AG09319 (cell line): ENCODE measurements at places on chromosomes 13 and 19.
A peak's percentile ranks its signal among the peaks of the same experiment; 100 is the strongest.

DNA sequence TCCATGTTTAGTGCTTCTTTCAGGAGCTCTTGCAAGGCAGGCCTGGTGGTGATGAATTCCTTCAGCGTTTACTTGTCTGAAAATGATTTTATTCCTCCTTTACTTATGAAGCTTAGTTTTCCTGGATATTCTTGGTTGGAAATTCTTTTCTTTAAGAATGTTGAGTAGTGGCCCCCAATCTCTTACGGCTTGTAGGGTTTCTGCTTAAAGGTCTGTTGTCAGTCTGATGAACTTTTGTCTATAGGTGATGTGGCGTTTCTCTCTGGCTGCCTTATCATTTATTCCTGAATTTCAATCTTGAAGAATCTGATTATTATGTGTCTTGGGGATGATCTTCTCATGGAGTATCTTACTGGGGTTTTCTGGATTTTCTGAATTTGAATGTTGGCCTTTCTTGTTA lies 26.0 kb downstream of the ZNF430 start:
- DNase-seq, result no peak

- DNase-seq, result no peak
These were observed 34.8 kb downstream of the SLC10A2 start for GRCh38 chr13:103031332-103031873.

DNA sequence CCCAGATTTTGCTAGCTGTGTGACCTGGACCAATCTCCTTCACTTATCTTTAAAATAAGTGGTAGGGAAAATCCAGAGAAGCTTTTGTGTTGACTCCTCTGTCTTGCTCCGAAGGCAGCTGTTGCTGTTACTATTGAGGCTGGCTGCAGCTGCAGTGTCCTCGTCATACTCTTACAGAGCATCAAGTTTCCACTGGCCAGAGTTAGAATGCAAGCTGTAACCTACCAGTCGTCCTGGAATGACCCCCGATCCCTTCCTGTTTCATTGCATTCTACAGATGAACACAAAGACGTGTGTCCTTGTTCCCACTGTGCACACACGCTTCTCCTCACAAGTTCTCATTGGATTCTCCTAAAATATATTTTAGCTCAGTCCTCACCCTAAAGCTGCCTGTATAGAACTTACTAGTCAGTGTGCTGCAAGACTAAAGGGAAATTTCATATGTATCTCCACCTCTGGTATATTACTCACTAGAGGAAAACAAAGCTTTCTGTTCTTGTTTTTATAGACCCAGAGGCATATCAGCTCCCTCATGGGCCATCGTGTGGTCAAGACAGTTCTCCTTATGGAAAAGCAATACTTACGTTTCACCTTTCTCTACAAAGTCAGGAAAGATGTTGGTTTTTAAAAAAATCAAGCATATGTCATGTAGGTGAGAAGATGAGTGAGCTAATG lies 589.8 kb downstream of the LMO7 start:
- DNase-seq, result no peak

- no peak for DNase-seq
These were observed 24.8 kb downstream of the MAST3 start for GRCh38 chr19:18122424-18122823.

DNA sequence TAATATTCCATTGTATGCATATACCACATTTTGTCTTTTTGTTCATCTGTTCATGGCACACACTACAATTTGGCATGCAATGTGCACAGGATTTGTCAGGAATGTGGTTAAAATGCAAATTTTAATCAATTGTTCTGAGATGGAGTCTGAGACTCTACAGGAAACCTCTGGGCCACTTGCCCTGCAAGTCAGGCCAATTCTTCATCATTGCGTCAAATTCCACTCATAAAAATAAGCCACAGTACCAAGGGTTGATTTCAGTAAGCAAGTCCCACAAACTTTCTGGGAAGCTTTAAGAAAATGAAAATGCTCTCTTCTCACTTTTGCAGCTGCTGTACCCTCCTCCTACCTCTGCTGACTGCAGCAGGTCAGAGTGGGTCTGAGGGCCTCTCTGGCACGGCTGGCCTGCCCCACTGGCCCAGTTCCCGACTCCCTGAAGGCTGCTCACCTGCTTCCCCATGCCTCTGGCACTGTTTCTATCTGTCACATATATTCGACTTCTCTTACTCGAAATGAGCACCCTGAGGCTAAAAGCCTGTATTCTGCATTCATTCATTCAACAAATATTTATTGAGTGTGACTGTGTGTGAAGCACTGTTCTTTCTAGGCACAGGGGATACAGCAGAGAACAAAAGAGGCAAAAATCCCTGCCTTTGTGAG lies 83.8 kb upstream of the WASF3 start:
- DNase-seq, result no peak

GRCh38 chr19:31529121-31529520 lies 179.9 kb upstream of the TSHZ3 start:
- no peak for DNase-seq

DNA sequence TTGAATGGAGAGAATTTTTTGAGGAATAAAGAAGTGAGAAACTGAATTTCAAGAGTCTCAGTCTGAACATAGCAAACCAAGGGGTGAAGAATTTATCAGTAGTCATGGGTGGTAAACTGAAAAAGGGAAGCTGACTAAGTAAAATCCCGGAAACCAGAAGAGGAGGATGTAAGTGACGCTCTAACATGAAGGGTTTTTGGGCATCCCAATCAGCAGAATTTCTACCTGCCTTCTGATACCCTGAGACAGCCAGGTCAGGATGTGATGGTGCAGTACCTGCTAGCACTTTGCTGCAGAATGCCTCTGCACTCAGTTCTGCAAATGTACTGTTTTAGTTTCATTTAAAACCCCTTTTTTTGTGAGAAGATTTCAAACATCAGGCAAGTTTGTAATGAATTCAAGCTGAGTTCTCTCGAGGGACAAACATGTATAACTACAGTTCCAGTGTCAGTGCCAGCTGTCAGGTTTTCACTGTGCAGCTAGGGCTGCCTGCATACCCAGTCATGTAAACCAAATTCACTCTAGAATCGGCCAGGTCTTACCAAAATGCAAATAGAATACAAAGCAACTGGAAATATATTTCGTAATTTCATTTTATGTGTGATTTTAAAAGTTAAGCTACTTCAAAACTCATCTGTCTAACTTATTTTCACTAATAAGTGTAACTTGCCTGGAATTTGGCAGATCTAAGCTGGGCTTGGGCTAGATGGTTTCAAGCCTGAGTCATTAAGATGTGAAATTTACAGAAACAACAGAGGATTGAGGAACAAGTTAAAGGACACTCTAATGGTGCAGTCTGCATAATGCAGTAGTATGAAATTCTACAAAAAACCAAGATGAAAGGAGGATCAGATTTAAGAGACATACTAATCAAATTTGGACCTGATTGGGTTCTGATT lies 13.8 kb downstream of the METTL21C start:
- no peak for DNase-seq

DNA sequence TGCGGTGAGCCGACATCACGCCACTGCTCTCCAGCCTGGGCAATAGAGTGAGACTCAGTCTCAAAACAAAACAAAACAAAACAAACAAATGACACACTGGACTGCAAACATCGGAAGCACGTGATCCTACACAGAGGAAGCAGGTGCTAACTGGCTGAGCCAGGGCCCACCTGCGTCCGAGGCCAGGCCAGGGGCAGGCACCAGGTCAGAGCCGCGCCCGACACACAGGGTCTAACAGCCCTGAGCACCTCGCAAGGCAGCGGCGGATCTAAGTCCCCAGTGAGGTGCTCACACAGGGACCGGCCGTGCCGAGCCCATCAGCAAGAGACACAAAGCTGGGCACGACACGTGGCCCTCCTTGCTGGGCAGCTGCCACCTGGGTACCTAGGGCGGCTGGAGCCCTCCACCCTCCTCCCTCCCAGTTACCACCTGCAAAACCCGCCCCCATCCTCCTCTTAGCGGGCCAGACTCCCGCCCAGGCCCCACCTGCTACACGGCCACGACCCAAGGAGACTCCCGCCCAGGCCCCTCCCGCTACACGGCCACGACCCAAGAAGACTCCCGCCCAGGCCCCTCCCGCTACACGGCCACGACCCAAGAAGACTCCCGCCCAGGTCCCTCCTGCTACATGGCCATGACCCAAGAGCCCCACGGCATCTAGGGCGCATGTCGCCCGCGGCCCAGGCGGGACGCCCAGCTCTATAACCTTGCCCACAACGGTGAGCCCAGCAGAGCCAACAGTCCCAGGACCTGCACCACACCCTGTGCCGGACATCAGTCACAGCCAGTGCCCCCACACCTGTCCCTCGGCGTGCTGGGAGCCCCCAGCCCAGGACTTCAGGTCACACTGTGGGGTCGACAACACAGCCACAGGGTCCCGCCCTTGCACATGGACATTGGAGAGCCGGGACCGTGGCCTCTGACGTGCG lies 15.6 kb downstream of the AP3D1 start:
- DNase-seq, result no peak

DNA sequence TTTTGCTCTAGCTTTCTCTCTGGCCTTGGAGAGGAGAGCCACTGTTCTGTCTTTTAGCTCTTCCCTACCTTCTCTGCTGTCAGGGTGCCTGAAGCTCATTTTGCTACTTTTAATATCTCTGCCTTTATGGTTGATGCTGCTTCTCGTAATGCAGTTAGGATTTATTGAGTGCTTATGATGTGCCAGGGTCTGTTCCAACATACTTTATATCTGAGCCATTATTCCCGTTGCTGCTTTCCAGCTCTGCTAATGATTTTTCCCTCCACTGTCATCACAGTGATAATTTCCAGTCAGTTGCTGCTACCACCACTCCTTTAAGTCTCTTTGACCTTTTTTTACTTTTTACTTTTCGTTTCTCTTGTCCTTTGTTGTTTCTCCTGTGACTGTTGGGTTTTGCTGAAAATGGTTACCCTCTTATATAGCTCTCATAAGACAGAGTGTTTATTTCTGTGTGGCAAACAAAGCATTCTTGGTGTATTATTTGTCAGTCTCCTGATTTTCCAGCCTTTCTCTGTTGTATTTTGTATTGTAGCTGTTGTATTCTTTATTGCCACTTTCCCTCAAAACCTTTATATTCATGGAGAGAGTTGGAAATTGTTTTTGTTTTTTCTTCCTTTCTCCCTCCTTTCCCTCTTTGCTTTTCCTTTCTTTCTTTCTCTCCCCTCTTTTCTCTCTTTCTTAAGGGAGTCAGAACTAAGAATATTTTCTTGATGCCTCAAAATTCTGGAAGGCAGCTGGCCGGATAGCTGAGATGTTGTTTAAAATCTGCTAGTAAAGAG lies 37.4 kb downstream of the COG6 start:
- DNase-seq, result no peak

DNA sequence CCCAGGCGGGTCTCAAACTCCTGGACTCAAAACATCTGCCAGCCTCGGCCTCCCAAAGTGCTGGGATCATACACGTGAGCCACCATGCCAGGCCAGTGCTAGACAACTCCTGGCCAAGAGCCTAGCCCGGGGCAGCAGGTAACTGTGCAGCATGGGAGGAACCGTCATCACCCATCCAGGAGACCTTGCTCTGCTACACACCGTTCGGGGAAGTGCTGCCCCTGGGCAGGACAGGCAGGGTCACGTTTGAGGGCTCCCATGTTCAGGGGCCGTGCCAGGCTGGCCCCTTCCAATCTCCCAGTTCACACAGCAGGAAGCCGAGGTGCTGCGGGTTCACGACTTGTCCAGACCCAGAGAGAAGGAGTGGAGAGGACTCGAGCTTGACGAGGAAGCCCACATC lies 35.1 kb downstream of the NAXD start:
- no peak for DNase-seq

- DNase-seq, result no peak
These were observed at the start of gene CYP4F3 for GRCh38 chr19:15640294-15640903. Gene CYP4F3, plus strand, starts transcription at chr19:15640897. Its CDS starts 519 bp downstream, at chr19:15641416.

DNA sequence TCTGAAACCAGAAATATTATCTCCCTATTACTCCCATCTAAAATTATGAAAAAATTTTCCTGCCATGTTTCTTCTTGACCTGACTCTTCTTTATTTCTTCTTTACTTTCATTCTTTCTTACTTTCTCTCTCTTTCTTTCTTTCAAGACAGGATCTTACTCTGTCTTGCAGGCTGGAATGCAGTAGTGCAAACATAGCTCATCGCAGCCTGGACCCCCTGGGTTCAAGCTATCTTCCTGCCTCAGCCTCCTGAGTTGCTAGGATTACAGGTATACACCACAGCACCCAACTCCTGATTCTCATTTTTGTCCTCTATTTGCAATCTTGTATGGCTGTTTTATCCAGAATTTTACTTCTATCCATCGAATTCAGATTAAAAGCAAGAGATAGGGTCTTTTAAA lies 631.1 kb downstream of the TBC1D4 start:
- DNase-seq, result no peak

GRCh38 chr19:31826325-31826724 lies 477.1 kb upstream of the TSHZ3 start:
- no peak for DNase-seq

- DNase-seq, result peak; percentile 83
These were observed 10.3 kb downstream of the EHD2 start for GRCh38 chr19:47723581-47723940.

- no peak for DNase-seq
These were observed 321.0 kb downstream of the TBC1D4 start for GRCh38 chr13:75160984-75161383.

DNA sequence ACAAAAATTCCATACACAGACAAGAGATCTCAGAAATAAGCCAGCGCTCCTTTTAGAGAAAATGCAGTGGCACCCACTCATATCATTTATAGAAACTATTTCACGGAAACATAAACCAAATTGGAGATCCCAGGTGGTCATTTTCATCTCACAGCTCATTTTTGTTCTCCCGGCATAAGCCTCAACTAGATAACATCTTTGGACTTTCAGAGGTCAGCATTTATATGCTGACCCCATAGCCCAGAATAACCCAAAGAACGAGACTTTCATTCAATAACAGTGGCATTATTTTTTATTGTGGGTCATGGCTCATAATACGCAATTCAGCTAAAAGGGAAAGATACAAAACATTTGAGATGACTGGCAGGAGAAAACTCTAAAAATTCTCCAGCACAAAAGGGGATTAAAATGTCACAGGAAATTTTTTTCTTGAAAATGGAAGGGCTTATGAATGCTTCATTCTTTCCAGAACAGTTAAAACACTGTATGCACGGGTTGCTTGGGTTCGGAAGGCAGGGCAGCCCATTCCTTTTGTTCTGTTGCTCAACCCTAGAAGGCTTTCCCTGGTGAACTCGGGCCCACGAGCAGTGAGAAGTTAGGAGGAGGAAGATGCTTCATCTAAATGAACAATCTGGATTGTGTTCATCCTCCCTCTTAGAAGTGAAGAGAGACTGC lies 24.0 kb downstream of the STARD13 start:
- DNase-seq, result no peak
